Posterior vena cava (tissue), 2 donors: ENCODE measurements at places on chromosomes 1 and 21. TPM values are rescaled to one million over a fixed set of nuclear protein-coding genes. Genes with fewer than 3 reads are reported as not detected.

- DNase-seq = peak; percentile 53
These were observed 3.3 kb downstream of the WRAP73 start for GRCh38 chr1:3646596-3646995.

DNA sequence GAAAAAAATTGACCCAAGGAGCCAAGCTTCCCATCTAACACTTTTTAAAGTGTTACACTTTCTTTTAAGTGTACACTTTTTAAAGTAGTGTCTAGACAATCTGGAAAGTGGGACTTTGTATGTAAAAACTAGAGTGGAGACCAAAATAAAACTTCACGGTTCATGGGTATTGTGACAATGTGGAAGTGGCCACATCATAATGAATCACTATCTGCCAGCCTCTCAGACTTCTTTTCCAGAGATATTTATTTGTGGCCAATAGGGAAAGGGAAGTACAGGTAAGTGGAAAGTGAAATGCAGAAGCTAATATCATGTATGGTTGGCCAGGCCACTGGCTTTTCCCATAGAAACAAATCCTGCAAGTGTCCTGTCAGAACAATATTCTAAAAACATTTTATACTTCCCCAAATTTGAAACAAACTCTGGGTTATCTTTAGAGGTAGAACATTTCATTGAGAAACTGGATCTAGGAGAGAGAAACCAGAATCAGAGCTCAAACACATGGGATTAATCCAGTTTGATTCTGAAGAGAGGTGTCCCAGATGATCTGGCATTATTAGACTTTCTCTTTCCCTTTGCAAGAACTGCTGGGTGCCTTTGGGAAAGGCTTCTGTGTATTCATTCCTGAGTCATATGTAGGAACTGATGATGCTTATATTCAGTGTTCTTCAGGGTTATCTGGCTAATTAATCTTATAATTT is 2.0 kb downstream of the TNFSF18 start:
- no peak for DNase-seq

TEDDM1 gene
- total RNA-seq = not detected

COA6 gene
- total RNA-seq = 19.3 TPM
